ENCODE measurements at places on chromosomes 7 and 10.

- DNase-seq: no peak
These were observed 37.0 kb upstream of the TES start for GRCh38 chr7:116173051-116174028.

- DNase-seq: no peak
These were observed 17.2 kb upstream of the GRB10 start for GRCh38 chr7:50799873-50800272.

DNA sequence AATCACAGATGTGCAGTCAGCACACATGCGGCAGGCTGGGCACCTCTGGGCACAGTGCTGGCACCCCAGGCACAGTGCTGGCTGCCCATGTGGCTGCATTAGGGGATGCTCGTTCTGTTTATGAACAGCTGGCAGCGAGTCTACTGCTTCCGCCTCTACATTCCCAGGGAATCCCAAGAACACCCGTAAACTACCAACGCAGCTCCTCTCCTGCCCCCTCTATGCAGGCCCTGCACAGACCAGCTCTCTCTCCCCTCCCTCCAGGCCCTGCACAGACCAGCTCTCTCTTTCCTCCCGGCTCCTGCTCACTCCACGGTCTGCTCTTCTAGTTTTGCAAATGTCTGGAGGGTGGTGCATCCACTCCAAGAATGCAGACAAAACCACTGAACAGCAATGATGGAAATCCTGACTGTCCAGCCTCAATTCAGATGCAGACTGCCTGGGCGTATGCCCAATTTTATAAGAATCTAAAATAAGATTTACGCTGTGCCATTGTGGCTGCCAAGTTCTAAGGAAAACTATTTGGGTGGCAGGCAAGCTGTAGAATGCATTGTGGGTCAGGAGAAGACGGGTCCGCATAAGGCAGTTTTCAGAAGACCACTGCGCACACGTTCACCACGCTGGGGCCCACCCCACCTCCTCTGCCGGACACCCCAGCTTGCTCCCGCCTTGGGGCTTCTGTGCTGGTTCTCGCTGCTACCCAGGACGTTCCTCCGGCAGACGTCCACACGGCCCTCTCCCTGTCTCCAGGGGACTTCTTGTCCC lies 234.6 kb downstream of the ZMYND11 start:
- DNase-seq: no peak

- DNase-seq: no peak
These were observed 44.2 kb upstream of the PPP2R2D start for GRCh38 chr10:131856441-131857094.

DNA sequence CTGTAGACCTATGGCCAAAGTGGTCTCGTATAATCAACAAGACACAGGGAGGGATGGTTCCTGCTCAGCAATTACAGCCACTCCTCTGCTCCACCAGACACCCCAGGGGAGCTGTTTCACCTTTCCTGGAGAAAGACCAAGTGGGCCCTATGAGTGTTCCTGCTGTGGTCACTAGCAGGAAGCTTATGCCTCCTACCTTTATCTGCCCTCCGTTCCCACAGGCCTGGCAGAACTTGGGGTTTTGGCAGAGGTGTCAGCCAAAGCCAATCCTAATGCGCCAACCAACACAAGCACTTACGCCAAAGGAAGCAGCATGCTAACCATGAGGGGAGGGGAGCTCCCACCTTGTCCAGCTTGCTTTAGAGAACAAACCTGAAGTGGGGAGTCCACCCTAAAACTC lies 31.2 kb downstream of the XPNPEP1 start:
- DNase-seq: no peak

DNA sequence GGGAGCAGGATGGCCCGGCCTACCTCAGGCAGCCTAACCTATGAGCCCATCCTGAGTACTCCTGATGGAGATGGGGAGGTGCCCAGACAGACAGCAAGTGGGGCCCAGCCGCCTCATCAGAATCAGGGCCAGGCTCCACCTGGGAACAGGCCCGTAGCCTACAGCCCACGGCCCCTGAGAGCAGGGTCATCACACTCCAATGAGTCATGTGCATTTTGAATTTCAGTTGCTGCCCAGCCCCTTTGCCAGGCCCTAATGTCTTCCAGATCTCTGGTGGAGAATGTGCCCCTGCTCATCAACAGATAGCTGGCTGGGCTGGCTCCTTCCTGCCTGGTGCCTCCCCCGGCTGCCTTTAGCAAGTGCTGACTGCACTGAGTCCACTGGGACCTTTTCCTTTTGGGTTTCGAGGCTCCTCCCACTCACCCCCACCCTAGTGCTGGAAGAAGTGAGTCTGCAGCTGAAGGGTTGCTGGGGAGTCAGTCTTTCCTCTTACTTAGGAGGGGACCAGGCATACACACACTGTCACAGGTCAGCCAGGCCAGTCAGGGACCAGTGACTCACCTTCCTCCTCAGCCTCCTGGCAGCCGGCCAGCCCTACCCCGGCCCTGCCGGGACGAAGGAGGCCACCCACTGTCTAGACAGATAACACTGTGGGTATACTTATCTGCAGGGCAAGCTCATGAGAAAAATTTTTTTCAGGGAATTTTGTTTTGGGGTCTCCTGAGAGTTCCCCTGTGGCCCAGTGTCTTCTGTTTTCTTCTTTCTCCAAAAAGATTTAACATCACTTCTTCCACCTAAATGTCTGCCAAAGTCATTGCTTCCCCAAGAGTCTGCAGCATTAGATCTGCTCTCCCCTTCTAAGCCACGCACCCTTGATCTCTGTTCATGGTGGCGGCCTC lies 9.1 kb upstream of the ASIC3 start:
- no peak for DNase-seq

DNA sequence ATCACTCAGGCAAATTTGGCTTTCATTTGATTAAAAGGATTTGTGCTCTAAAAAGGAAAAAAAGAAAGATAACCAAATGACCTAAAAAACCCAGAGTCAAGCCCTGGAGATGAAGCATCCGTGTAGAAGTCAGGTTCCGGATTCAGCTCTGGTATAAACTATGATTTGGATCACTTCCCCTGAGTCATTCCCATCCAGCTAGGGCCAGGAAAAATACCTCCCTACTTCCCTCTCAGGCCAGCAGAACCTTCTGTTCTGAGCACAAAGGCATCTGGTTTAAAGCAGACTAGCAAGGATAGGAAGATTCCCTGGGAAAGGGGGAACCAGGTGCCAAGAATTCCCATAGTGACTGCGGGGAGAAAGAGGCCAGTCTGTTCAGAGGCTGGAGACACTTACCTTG lies 25.7 kb upstream of the NDST2 start:
- DNase-seq: no peak

- no peak for DNase-seq
These were observed 84.7 kb downstream of the AUTS2 start for GRCh38 chr7:69683002-69683401.

DNA sequence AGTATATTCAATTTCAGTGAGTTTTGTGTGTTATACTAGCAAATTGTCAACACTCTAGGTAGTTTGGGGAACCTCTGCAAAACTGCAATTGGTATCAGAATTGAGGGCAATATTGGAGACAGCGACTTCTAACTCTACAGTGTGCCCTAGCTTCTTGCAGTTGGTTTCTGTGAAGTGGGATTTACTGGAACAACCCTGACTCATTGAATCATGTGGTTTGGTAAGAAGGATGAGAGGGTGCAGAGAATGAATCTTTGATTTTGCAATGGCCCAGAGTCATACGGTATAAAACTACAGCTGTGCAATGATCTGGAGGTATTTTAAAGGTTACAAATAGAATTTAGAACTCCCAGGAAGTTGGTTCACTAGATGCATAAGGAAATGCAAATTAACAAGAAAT lies 129.1 kb upstream of the PPP1R3A start:
- DNase-seq: no peak

DNA sequence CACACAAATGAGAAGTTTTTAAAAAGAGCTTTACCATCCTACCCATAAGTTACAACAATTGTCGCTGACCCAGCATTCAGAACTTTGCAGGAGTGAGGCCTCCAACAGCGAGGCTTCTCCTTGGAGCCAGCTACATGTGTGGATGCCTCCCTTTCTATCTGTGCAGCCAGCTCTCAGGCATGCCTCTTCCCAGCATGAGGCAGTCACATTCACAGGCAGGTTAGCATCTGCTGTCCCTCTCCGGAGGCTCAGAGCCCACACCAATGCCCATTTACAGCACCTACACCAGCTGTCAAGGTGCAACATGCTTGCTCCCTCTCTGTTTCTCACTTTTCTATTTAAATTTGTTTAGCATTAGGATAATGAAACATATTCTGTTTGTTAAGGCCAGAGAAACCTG lies 278.7 kb upstream of the PODXL start:
- DNase-seq: no peak

- no peak for DNase-seq
These were observed 121.4 kb downstream of the POU6F2 start for GRCh38 chr7:39099146-39099545.

DNA sequence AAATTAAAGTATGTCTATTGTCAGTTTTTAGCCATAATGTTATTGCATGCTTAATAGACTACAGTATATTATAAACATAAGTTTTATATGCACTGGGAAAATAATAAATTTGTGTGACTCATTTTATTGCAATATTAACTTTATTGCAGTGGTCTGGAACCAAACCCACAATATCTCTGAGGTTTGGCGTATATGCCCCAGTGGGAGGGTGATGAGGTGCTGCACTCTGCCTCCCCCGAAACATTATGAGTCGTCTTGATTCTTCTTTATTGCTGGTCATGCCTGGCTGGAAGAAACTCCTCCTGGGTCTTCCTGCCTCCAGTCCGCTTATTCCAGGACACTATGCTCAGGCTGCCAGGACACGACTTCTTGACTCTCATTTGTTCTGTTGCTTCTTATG lies 88.4 kb downstream of the MTPN start:
- DNase-seq: no peak

DNA sequence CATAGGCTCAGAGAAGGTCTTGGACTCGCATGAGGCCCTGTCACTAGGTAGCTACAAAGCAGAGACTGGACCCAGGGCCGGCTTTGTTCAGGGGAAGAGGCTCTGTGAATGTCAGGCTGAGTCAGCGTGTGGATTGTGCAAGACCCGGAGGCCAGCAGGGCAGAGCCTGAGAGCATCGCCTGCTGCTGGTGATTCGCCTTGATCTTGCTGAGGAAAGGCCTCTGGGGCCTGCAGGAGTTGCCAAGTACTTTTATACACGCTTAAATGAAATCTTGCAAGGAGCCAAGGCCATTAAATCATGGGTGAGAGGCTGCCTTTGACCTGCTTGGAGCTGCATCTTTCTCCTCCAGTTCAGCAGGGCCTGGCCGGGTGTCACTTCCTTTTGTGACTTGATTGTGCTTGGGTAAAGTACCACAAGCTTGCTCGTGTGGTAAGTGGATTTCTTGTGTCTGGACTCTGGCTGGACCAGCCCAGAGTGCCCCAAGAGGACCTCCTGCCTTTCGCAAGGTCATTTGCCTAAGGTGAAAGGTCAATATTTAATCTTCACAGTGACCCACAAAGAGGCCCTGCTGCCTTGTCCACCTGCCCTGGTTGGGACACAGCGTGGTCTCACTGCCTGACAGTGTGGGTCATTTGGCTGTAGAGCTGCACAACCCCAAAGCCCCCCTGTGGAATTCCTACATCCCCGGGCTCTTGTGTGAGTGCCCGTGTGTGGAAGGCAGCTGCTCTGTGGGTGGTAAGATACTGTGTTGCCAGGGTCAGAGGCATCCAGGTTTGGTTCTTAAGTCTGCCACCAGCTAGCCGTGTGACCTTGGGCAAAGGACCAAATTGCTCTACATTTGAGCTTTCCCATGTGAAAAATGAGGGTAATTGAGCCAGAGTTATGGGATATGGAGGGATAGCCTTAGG lies 38.6 kb upstream of the SH2D4B start:
- DNase-seq: no peak

- DNase-seq: no peak
These were observed 11.2 kb downstream of the TRIM56 start for GRCh38 chr7:101096331-101096956.

- no peak for DNase-seq
These were observed 78.6 kb upstream of the GLCCI1 start for GRCh38 chr7:7889791-7890568.

All from activated T-helper 1 cell treated with anti-CD3 and anti-CD28 coated beads, Interleukin-2, amount 50 U/mL, for 16 hours (primary cell).